ENCODE measurements at places on chromosomes 13 and 19. TPM values are rescaled to one million over a fixed set of nuclear protein-coding genes. Genes with fewer than 3 reads are reported as not detected.

The C2CD4C gene
- 0.99 TPM for polyA plus RNA-seq

The PRTN3 gene
- polyA plus RNA-seq = not detected

The RNF6 gene
- polyA plus RNA-seq = 11.4 TPM

The CYP2A6 gene
- not detected for polyA plus RNA-seq

The KHSRP gene
- polyA plus RNA-seq = 52.9 TPM

The ZNF626 gene
- 6.4 TPM for polyA plus RNA-seq

The LYPD3 gene
- polyA plus RNA-seq = 2.2 TPM

- no peak for DNase-seq
These were observed 43.0 kb upstream of the UQCRFS1 start for GRCh38 chr19:29255912-29256311.

DNA sequence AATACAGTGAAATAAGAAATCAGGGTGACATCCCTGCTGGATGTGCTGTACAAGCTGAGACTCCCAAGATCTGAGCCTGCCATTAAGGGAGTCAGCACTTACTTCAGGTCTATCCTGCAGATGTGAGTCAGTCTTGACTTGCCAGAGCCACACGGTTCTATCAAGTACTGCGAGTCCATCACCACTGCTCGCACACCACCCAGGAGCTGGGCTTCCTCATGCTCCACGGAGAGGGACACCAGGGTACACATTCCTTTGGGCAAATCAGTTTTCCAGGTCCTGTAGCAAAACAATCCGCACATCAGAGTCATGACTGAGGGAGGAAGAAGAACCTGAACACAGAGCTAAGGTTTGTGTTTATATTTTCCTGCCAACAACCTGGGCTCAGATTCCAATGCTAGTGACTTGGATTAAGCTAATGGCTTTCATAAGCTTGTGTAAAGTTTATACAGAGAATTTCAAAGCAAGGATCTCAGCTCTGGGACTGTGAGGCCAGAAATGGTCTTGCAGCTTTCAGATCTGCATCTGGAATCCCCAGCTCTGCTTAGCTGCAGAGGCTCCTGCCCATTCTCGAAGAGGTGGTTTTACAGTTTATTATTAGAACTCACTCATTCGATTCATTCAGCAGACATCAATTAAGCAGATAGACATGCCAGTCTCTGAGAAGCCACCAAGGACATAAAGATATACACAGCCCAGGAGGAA is 90.6 kb downstream of the KL start:
- no peak for DNase-seq

GRCh38 chr13:78826312-78826711 is 167.4 kb upstream of the OBI1 start:
- DNase-seq = no peak

DNA sequence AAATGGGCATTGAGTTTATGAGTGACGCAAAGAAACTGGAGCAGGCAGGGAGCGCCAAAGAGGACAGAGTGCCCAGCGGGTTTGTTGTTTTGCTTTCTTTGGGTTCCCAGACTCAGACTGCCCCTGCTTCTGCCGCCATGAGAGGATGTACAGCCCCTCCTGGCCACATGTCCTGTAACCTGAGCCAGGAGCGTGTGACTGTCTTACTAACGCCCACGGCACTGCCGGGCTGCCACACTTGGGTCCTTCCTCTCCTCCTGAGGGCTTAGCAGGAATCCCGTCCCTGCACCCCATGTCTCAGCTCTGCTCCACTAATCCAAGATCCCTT is 80.5 kb downstream of the GPR12 start:
- peak; percentile 78 for DNase-seq

DNA sequence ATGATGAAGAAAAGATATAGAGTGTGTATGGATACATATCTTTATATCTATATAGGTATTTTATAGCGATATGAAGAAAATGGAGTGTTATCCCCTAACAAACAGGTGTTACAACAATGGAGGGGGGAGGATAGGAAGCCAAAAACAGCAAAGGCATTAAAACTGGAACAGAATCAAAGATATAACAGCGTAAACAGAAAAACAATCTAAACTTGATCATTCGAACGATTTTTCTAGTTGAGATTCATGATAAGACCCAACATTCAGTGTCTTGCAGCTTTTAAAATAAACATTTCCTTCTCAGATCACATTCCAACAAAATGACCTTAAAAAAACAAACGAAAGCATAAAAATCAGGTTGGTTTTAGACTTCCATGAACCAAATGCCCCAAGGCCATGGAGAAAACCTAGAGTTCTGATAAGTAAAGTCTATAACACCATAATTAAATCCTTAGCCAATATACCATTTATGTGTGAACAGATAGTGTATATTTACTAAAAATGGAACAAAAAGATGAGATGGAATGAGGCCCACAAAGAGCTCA is 55.7 kb downstream of the CAB39L start:
- no peak for DNase-seq

DNA sequence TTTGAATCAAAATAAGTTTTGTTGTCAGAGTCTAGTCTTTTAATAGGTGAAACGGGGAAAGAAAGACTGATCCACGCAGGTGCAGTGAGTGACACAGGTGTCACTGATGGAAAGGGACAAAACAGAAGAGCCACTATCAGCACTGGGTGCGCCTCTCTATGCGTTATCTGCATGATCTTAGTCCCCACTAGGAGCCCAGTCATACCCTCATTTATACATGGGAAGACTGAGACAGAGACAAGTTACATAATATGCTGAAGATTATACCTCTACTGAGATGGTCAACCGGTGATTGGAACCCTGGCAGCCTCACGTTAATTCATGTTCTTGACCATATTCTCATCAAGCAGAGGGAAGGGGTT is 3.4 kb downstream of the LRCH1 start:
- no peak for DNase-seq

DNA sequence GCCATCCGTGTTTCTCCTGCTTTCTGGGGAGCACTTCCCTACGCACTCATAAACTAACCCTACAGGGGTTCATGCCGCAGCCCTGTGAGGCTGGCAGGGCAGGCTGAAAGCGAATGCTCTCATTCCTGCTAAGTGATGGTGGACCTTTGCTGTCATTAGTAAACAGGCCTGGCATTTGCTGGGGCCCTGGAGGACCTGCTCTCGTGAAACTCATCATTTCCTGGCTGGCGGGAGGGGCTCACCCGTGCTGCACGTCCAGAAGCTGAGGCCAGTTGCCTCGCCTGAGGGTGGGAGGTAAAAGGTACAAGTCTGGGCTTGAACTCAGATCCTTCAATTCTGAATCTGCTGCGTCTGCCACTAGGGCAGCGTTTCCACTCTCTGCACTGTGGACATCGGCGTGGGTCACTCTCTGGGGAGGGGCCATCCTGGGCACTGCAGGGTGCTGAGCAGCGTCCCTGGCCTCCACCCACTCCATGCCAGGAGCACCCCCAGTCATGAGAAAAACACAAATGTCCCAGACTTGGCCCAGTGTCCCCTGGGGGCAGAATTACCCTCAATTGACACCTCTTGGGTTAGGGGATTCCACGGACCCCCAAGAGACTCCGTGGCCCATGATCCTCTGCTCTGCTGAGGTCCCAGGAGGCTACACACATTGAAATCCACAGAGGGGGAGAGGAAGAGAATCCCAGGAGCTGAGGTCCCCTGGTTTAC is 7.0 kb downstream of the MOB3A start:
- no peak for DNase-seq

GRCh38 chr13:53207556-53207955 is 178.9 kb downstream of the OLFM4 start:
- DNase-seq = no peak

- no peak for DNase-seq
These were observed 9.8 kb downstream of the PNMA8A start for GRCh38 chr19:46461537-46461936.

GRCh38 chr13:32748305-32748704 is 162.1 kb downstream of the PDS5B start:
- DNase-seq = no peak
